ENCODE measurements at places on chromosomes 12 and 14.

DNA sequence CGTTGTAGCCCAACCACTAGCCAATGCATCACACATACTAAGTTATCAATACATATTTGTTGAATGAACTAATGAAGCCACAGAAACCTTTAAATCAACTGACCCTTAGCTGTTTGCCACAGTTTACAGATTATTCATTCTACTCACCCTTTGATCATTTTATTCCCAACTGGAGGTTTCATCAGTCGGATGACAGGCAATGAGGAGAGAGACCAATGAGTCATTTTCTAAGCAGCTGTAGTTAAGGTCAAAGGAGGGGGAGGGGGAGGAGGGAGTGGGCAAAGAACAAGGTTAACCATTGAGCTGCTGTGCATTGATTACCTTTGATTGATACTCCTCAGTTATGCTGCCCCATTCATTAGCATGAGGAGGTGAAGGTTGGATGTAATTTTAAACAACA is 469.5 kb downstream of the VRK1 start:
- DNase-seq, result no peak

- peak; percentile 55 for DNase-seq
Measured at GRCh38 chr12:26938701-26939062, 412 bp downstream of the FGFR1OP2 start.

GRCh38 chr12:103547929-103548328 is 39.1 kb upstream of the STAB2 start:
- DNase-seq, result peak; percentile 84

- DNase-seq, result no peak
Measured at GRCh38 chr12:40988355-40988754, 199.8 kb upstream of the PDZRN4 start.

DNA sequence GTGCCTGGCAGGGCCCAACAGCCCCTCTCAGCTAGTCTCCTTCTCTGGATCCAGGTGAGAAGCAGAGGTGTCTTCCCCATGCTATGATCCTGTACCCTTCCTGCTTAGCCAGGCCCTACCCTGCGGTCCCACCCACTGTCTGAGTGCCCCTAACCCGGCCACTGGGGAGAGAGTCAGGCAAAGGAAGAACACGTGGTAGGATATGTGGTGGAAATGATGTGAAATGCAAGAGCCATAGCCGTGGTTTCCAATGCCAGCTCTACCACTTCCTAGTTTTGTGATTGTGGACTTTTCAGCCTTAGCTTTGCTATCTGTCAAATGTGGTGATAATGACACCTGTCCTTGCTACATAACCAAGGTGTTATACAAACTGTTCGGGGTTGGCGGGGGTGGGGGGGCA is 15.8 kb downstream of the KRT2 start:
- DNase-seq, result no peak

DNA sequence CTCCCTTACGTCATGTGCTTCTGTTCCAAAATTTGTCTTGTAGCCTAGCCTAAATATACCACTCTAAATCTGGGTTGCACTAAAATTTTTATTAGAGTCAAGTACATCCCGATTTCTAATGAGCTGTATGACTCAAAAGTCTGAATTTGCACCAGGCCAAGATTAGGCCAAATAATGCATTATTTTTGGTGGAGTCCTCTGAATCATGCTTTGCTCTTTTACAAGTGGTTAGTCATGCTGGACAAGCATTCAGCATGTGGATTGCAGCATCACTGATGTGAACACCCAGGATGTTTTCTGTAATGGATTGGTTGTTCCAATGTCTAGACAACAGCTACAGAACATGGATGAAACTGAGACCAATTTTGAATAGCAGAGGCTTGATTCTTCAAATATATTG is 23.7 kb downstream of the HEBP1 start:
- no peak for DNase-seq

GRCh38 chr12:5220835-5221234 is 177.2 kb downstream of the KCNA5 start:
- no peak for DNase-seq

GRCh38 chr12:98470469-98471082 is 44.8 kb upstream of the TMPO start:
- no peak for DNase-seq

- DNase-seq, result no peak
Measured at GRCh38 chr12:112684742-112685141, 106.8 kb upstream of the RPH3A start.

DNA sequence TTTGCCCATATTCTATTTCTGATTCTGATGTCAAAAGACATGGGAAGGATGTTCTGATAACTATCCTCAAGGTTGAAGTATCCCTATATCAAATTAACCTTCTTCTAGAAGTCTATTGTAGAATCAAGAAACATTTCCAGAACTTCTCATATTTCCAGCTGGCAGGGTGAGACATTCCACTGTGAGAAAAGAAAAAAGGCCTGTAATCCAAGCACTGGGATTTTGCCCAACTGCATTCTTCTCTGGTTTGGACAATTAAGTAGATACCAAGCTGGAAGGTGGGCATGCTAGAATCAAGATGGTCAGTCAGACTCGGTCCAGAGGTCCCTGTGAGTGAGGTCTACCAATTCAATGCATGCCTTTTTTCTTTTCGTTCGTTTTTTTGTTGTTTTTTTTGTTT is 60.9 kb downstream of the MAP3K9 start:
- DNase-seq, result no peak

- DNase-seq, result no peak
Measured at GRCh38 chr12:57262126-57262822, 11.3 kb upstream of the STAC3 start.

GRCh38 chr14:43161477-43161876 is 1345.6 kb downstream of the FSCB start:
- DNase-seq, result no peak

- DNase-seq, result no peak
Measured at GRCh38 chr12:67288561-67288960, 19.4 kb downstream of the CAND1 start.

- no peak for DNase-seq
Measured at GRCh38 chr14:65103150-65103760, 938 bp upstream of the MAX start.

DNA sequence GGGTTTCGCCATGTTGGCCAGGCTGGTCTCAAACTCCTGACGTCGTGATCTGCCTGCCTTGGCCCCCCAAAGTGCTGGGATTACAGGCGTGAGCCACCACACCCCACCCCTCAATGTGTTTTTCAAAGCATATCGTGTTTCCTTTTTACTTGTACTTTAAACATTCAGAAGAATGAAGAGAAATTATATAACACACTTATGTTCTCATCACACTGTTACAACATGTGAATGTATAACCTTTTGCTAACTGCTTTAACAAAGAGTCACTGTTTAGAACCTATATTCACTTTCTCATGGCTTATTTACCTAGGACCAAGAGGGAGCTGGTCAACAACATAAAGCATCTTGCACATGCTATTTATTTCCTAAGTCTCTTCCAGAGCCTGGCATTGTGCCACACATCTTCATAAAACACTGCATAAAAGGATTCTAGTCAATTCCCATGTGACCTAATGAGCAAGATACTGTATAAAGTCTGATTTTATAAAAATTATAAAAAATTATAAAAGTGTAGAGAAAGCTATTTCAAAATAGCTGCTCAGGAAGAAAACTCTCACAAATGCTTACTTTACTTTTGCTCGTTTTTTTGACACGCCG is 16.0 kb upstream of the ACTR6 start:
- DNase-seq, result no peak

DNA sequence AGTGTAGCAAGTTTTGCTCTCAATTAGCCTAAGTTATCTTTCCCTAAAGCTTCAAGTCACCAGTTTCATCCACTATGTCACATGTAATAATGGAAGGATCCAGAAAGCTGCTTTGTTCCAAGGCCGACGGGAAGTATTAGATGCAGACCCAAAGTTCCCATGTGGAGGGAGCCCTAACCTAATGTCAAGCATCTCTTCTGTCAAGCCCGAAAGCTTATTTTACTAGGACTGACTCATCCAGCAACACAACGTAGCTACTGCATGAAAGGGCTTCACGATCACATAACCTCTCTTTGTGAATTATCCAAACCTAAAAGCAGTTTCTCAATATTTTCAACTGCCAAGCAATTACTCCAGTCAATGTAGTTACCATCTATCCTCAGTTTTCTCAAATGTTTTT is 133.4 kb downstream of the SLC6A15 start:
- DNase-seq, result no peak

GRCh38 chr14:74557691-74558090 is 54.3 kb downstream of the LTBP2 start:
- no peak for DNase-seq

GRCh38 chr12:68835333-68835908 is 27.4 kb downstream of the MDM2 start:
- DNase-seq, result no peak

- DNase-seq, result no peak
Measured at GRCh38 chr12:1917172-1918070, 1.0 kb downstream of the CACNA2D4 start.

- no peak for DNase-seq
Measured at GRCh38 chr12:69456239-69456638, 13.9 kb upstream of the FRS2 start.

DNA sequence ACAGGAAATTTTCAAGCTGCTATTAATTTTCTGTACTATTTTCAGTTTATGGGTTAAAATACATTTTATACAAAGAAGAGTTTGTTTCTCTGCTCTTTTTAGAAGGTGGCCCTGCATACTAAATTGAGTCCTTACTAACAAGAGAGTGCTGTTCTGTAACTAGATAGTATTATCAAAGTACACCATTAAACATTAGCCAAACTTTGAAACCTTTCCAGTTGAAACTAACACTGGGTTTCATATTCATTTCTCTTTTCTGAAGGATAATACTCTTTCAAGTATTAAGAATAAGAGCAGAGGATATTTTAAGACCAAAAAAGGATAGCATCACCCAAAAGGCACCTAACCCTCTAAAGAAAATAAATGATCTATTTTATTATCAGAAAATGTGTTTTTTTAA is 47.2 kb downstream of the PEBP1 start:
- DNase-seq, result no peak

- DNase-seq, result no peak
Measured at GRCh38 chr12:5953835-5954586, 9.0 kb upstream of the ANO2 start.

DNA sequence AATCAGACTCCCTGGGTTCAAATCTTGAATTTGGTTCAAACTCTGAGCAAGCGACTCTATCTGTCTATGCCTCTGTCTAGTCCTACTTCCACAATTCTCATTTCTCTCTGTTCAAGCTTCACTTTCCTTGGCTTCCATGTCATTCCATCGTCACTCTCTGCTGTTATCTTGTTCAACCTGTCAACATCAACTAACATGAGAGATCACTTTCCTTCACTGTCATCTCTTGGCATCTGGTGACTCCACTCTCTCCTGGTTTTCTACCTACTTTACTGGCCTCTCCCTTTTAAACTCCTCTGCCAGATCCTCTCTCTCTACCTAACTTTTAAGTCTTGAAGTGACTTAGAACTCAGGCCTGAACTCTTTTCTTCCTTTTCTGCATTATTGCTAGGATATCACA is 240.2 kb downstream of the BCAT1 start:
- DNase-seq, result no peak

- DNase-seq, result no peak
Measured at GRCh38 chr12:10736463-10736862, 13.3 kb upstream of the YBX3 start.

- DNase-seq, result peak; percentile 20
Measured at GRCh38 chr14:74952697-74953484, 2.5 kb downstream of the PGF start.

DNA sequence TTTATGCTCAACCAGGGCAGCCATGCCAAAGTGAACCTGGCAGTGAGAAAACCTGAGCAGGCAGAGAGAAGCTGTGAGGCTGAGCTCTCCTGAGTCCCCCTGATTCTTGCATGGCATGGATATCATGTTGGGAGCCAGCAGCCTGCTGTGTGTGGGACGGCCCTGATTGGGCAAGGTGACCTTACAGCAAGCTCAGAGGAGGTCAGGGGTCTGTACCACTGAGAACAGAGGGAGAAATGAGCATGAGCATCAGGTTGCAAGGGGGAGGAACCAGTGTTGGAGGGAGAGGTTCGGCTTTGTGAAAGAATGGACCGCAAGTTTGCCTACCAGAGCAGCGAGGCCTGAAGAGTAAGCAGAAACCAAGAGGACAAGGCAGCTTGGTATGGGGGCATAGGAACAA is 59.1 kb upstream of the PTGR2 start:
- no peak for DNase-seq

DNA sequence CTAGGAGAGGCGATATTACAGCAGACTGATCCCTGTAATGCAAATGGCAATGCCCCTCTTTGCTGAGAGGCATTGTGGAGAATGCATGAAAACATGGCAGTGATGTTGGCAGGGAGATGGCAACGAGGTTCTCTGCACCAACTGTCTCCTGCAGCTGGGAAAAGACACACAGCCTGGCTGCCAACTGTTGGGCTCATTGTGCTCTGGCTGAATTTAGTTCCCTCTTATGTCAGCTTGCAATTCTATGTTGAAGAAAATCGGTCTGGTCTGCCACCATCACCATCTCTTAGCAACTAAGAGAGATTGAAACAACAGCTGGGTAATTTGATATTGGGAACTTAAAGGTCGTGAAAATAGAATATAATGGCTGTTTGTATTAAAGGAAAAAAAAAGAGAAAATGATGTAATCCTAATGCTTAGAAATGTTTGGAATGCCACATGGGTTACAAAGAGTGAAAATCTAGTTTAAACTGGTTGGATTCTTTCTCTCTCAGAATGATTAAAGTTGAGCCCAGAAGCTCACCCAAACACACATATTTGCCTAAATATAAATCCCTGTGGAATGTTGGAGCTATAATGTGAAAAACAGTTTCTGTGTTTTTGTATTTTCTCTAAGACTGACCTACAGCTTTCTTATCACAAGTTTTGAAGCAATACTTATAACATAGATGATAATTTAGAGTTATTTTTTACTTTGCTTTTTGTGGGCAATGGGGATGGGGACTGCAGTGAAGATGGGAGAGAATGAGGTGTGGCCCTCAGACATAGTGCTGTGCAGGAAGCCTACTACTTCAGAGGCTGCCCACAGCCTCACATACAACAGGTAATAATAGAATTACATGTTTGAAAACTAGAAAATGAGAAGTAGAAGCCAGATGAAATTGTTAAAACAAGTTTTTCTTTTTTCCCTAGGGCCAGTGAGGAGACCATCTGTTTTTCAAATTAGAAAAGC is 143.7 kb downstream of the AKAP6 start:
- peak; percentile 16 for DNase-seq

DNA sequence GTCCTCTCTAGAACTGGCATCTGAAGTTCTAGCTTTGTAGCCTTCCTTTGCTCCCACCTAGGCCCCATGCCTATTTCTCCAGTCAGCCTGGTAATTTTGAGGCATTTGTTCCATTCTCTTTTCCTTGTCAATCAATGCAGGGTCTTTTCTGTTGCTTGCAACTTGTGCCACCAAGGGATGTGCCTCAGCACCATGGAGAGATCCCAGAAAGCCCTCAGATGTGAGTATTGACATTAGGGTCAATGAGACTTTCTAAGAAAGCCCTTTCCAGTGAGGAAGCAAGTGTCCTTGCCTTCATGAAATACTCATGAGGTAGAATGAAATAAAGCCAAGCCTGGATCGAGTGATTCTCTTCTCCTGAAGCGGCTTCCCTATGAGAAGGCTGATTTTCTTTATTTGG is 213.9 kb downstream of the SLC15A4 start:
- no peak for DNase-seq

GRCh38 chr12:52603314-52603713 is 2.1 kb upstream of the KRT72 start:
- no peak for DNase-seq
